ENCODE measurements at places on chromosomes 1 and 21.
A peak's percentile ranks its signal among the peaks of the same experiment; 100 is the strongest.

- no peak for DNase-seq
These were observed 1.0 kb downstream of the SH3BP5L start for GRCh38 chr1:248824701-248825100.

DNA sequence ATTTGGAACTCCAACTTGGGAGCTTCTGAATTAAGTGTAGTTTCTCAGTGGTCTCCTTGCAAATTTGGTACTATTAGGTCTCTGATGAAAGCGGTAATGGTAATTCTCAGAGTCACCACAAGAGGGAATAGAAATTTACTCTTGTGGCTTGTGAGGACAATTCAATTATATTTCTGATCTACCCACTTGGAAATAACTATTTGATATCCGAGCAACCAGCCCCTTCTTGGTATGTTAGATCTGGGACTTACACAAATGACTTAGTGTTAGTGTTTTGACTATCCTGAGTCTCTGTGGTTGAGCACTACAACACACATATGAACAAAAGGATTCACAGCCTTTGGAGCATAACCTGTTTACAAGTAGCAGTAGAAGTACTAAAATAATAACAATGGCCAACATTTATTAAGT, 68.1 kb downstream of the RPS6KA1 start:
- DNase-seq: peak; percentile 75

GRCh38 chr21:44991538-44992483, 52.0 kb downstream of the SLX9 start:
- DNase-seq: no peak

DNA sequence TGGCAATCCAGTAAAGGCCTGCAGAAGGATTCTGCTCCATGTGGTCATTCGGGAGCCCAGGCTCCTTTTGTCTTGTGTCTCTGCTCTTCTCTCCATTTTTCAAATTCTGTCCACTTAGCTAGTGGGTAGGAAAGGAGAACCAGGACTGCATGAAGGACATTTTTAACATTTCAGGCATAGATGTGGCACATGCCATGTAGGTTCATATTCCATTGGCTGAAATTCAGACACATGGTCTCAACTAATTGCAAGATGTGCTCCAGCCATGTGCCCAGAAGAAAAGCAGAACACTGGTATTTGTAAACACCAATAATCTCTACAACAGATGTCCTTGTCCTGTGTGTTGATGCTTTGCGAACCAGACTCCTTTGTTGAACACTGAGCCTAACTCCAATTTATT, 85.2 kb upstream of the WLS start:
- DNase-seq: no peak

GRCh38 chr1:84083307-84083706, 60.8 kb upstream of the PRKACB start:
- no peak for DNase-seq

- no peak for DNase-seq
These were observed 11.5 kb downstream of the TEX46 start for GRCh38 chr1:23004112-23004511.

DNA sequence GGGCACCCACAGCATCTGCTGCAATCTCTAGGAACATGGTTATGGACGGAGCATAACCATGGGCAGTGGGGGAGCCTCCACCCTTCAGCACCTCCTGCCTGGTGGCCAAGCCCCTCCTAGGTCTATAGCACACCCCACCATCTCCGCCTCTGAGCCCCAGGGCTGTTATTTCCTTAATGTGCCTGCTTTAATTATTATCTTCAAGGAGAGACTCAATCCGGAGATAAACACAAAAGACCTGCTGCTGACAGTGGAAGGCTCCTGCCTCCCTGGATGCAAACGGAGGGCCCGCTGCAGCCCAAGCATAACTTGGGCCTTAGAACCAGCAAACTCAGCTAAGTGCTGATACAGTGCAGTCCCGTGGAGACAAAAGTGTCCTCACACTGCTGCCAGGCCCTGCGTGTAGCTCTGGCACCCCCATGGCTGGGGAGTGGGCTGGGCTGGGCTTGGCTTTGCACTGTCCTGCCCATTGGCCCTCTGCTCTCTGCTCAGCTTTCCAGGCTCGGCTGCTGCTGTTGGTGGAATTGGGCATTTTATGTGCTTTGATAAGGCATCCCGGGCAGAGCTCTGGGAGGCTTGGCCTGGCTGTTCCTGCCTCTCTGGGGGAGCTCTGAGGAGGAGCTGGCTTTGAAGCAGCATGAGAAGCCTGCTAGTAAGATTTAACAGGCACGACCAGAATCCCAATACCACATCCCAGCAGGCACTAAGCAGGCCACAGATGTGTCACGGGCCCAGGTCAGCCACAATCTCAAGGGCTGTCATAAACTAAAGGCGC, 620.2 kb downstream of the PTPRU start:
- no peak for DNase-seq
